ENCODE measurements at places on chromosomes 12 and 14. TPM values are rescaled to one million over a fixed set of nuclear protein-coding genes. Genes with fewer than 3 reads are reported as not detected.

DNA sequence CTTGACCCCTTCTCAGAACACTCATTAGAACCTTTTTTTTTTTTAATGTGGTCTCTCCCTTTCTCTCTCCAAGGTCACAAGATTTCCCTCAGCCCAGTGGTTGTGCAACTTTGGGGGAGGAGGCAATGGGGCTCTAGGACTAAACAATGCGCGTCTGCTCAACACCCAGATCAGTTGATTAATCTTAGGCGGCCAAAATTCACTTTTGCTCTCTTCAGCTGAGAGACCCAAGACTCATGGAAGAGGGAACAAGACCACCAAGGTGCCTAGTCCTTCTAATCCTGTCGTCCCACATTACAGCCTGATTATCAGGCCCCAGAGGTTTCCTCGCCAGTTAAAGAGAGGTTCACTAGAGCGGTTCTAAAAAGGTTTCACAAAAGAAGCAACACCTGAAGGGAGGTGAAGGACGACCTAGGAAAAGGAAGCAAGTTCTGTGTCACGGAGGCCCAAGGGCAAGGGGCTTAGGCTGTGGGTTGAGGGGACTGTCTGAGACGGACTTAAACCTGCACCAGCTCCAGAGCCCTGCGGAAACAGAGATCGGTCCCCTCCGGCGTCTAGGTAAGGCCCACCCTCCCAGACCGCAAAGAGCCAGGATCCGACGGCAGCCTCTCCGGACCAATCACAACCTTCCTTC, 824 bp upstream of the TARBP2 start:
- peak overlapping the region; percentile 94 for H3K27ac ChIP-seq
- H3K4me3 ChIP-seq, result peak overlapping the region; percentile 86
- no peak for DNase-seq

- no peaks in the 10 kb centered on the region for H3K36me3 ChIP-seq
- H3K27ac ChIP-seq, result no peak within 1 kb of the TSS
- peaks cover 6% of the 10 kb centered on the region for H3K4me1 ChIP-seq
- H3K27me3 ChIP-seq, result peaks cover 8% of the 10 kb centered on the region
These were observed at the start of gene TRPV4 for GRCh38 chr12:109833307-109834189. TSS of gene TRPV4 (minus strand) at chr12:109833398. CDS start at chr12:109814796, 18,602 bp downstream.

DNA sequence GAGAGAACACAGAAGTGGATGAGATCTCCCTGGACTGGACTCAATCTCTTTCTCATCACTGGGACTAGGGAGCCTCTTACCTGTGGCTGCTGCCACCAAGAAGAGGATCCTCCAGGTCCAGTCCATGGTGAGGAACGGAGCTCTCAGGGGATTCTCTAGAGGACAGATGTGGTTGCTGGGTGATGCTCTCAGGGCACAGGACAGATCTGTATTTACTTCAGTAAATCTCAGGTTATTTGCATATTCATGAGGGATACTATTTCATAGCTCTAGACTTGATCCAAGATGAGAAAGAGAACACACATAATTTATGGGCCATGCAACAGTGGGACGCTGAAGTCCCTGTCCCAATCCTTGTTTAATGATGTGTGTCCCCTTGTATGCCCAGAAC, 460.5 kb downstream of the TMEM121 start:
- H3K27ac ChIP-seq, result no peak overlapping the region
- no peak overlapping the region for H3K4me3 ChIP-seq
- H3K4me1 ChIP-seq, result no peaks in the 10 kb centered on the region
- no peak for DNase-seq
- peaks cover 56% of the 10 kb centered on the region for H3K36me3 ChIP-seq
- H3K27me3 ChIP-seq, result peaks cover 2% of the 10 kb centered on the region

DNA sequence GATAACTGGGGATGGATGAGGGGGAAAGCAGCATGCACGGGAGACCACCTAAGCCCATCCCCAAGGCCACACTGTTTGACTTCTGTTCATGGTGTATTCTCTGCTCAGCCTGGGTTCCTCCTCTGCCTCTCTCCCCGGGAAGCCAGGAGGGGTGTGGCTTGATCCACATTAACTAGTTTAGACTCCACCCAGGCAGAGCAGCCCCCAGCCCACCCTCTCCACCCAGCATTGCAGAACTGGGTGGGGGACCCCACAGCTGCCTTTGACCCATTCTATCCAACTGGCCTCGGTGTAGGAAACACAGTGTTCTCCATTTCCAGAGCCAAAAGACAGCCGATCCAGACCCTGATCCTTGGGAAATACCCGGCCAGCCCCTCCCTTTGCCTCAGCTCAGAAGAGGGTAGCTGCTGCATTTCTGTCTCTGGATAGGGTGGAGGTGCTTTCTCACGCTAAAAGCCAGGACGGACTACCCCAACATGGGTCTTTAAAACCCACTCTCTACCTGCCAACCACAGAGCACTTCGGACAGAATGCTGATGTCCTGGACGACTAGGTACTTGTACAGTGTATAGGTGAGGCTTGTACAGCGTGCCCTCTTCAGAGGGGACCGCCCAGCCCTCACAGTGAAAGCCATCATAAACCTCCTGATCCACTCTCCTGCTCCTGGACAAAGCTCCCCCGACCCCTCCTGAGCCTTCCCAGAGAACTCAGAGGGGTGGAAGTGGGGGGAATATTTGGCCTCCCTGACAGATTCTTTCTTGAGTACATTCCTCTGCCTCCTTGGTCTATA, 9.4 kb downstream of the SPRYD3 start:
- peaks cover 7% of the 10 kb centered on the region for H3K36me3 ChIP-seq
- no peak for DNase-seq
- H3K27ac ChIP-seq, result no peak overlapping the region
- H3K27me3 ChIP-seq, result peaks cover 3% of the 10 kb centered on the region
- peaks cover 28% of the 10 kb centered on the region for H3K4me1 ChIP-seq

DNA sequence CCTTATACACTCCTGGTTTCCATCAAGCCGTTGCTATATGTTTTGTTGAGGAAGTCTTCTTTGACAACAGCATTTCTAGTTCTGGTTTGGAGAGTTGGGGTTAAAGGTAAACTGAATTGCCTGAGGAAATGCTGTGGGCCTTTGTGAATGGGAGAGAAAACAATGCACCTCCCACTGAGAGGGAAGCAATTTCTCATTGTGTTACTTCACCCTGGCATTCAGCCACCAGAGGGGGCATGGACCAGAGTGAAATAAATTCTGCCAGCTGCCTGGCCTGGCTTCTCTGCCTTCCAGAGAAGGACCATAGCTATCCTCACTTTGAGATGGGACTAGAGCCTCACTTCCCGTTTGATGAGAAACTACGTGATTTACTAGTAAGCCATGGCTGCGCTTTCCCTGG, 475.3 kb downstream of the EGLN3 start:
- H3K4me1 ChIP-seq, result peaks cover 79% of the 10 kb centered on the region
- no peak overlapping the region for H3K27ac ChIP-seq
- H3K27me3 ChIP-seq, result no peaks in the 10 kb centered on the region
- no peak overlapping the region for H3K4me3 ChIP-seq
- DNase-seq, result peak; percentile 75

DNA sequence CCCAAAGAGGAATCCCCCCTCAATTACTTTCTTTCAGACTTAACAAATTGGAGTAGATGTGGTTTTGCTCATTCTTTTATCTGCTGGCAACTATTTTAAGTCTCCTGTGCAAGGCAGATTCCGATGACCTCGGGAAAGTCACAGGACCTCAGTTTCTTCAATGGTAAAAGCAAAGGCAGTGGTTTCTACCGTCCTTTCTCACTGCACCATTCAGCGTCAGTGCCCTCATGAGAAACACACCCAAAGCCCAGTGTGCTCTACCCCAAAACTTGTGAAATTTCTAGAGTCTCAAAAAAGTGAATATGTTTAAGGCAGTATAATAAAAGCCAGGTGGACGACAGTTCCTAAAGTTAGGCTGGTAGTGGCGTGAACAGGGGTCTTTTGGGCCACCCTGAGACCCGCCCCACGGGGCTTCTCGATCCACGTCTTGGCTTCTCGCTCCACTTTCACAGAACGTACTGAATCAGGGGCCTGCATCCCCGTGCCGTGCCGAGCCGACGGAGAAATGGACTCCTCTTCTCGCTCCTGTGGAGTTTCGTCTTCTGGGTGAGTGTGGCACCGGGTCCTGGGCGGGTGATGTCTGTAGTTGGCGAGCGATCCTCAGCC, 1.3 kb upstream of the ARHGAP5 start:
- H3K4me3 ChIP-seq, result peak overlapping the region; percentile 99
- no peaks in the 10 kb centered on the region for H3K27me3 ChIP-seq
- peak; percentile 37 for DNase-seq
- no peaks in the 10 kb centered on the region for H3K36me3 ChIP-seq

- DNase-seq, result no peak
- no peaks in the 10 kb centered on the region for H3K27me3 ChIP-seq
- H3K4me3 ChIP-seq, result no peak within 1 kb of the TSS
These were observed at the start of gene AICDA for GRCh38 chr12:8612629-8613028. TSS of gene AICDA (minus strand) at chr12:8612859. CDS start at chr12:8612767, 92 bp downstream.

- DNase-seq, result no peak
- H3K4me1 ChIP-seq, result peaks cover 42% of the 10 kb centered on the region
- H3K27me3 ChIP-seq, result no peaks in the 10 kb centered on the region
- no peaks in the 10 kb centered on the region for H3K36me3 ChIP-seq
- no peak overlapping the region for H3K27ac ChIP-seq
These were observed 62.8 kb upstream of the EGLN3 start for GRCh38 chr14:34013721-34014060.

DNA sequence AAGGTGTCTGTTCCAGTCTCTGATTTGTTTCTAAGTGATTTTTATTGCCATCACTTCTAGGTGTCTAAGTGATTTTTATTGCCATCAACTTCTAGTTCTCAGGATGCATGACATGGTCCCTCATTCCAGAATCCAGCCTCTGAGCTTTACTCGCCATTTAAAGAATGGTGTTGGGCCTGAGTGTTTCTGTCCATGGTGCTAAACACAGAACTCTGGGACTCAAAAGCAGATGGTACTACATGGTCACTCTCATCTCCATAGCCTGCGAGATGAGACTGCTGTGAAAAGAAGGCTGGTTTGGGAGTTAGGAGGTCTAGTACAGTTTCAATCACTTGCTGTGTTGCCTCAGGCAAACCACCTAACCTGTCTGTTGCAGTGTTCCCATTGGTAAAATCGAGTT, 276.6 kb downstream of the NRXN3 start:
- H3K27me3 ChIP-seq, result no peaks in the 10 kb centered on the region
- no peaks in the 10 kb centered on the region for H3K36me3 ChIP-seq
- no peak overlapping the region for H3K27ac ChIP-seq
- DNase-seq, result no peak
- peaks cover 8% of the 10 kb centered on the region for H3K4me1 ChIP-seq

DNA sequence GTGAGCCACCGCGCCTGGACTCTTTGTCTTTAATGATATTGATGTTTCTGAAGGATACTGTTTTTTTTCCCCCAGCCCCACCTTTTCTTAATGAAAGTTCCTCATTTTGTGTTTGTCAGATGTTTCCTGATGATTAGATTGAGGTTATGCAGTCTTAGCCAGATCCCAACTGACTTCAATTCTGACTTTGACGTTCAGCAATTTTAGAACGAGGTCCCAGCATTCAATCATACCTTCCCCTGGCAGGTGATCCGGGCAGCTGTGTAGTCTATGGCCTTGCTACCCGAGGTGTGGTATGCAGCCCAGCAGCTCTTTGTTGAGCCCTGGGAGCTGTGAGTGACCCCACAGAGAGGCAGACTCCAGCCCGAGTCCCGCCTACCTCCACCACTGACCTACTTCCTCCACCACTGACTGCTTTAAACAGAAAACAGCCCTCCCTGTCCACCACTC, 82.7 kb downstream of the LGMN start:
- DNase-seq, result no peak
- no peaks in the 10 kb centered on the region for H3K27me3 ChIP-seq
- H3K4me1 ChIP-seq, result peaks cover 14% of the 10 kb centered on the region
- no peaks in the 10 kb centered on the region for H3K36me3 ChIP-seq
- H3K27ac ChIP-seq, result no peak overlapping the region
- no peak overlapping the region for H3K4me3 ChIP-seq

DNA sequence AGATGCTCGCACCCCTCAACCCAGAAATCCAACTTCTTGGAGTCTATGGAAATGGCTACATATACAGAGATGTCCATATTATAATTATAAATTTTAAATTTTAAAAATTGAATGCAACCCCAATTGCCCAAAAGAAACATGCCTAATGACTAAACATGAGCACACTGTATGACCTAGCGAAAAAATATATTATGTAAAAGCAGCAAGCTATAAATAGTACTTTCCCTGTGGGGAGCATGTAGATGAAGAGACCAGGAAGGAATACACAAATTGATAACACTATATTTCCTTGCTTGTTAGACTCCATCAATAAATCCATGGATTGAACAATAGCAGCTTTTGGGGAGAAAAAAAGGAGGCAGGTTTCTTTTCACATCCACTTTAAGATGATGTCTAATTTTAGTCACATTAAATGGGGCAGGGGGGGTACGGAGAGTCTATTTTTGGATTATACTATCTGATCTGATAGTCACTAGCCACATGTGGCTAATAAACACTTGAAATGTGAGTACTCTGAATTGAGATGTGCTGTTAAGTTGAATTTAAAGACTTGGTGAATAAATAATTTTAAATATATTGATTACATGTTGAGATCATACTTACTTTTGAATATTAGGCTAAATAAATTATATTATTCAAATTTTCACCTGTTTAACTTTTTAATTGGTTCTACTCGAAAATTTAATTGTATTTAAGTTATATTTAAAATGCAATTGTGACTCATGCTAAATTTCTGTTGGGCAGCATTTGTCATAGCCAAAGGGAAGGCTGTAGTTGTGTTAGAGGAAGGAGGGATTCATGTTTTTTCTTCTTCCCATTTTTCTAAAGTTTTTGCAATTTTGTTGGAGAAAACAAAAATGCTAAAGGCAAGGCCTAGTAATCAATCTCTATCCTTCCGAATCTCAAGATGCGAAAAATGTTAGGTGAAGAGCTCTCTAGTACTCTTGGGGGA, 17.5 kb downstream of the MAX start:
- H3K4me3 ChIP-seq, result no peak overlapping the region
- H3K27ac ChIP-seq, result no peak overlapping the region
- H3K36me3 ChIP-seq, result peaks cover 68% of the 10 kb centered on the region
- no peak for DNase-seq
- peaks cover 21% of the 10 kb centered on the region for H3K4me1 ChIP-seq

DNA sequence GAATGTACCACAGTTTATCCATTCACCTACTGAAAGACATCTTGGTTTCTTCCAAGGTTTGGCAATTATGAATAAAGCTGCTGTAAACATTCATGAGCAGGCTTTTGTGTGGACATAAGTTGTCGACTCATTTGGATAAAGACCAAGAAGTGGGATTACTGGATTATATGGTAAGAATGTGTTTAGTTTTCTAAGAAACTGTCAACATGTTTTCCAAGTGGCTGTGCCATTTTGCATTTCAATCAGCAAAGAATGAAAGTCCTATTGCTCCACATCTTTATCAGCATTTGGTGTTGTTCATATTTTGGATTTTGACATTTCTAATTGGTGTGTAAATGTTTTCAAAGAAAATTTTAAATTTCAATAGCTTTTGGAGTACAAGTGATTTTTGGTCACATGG, 27.3 kb upstream of the KLRF1 start:
- peaks cover 12% of the 10 kb centered on the region for H3K4me1 ChIP-seq
- no peak overlapping the region for H3K4me3 ChIP-seq
- H3K27me3 ChIP-seq, result no peaks in the 10 kb centered on the region
- no peak for DNase-seq
- no peaks in the 10 kb centered on the region for H3K36me3 ChIP-seq

- H3K36me3 ChIP-seq, result peaks cover 9% of the 10 kb centered on the region
- no peak overlapping the region for H3K4me3 ChIP-seq
- H3K27me3 ChIP-seq, result no peaks in the 10 kb centered on the region
- peaks cover under 1% of the 10 kb centered on the region for H3K4me1 ChIP-seq
- no peak for DNase-seq
These were observed 23.8 kb downstream of the MAP3K9 start for GRCh38 chr14:70785556-70785955.

Gene SLC17A8
- total RNA-seq, result 0.26 TPM

Gene BHLHE41
- total RNA-seq, result 7.6 TPM

Gene KRT83
- not detected for total RNA-seq

All from WTC11 (cell line).